ENCODE measurements at places on chromosomes 5 and 9.

DNA sequence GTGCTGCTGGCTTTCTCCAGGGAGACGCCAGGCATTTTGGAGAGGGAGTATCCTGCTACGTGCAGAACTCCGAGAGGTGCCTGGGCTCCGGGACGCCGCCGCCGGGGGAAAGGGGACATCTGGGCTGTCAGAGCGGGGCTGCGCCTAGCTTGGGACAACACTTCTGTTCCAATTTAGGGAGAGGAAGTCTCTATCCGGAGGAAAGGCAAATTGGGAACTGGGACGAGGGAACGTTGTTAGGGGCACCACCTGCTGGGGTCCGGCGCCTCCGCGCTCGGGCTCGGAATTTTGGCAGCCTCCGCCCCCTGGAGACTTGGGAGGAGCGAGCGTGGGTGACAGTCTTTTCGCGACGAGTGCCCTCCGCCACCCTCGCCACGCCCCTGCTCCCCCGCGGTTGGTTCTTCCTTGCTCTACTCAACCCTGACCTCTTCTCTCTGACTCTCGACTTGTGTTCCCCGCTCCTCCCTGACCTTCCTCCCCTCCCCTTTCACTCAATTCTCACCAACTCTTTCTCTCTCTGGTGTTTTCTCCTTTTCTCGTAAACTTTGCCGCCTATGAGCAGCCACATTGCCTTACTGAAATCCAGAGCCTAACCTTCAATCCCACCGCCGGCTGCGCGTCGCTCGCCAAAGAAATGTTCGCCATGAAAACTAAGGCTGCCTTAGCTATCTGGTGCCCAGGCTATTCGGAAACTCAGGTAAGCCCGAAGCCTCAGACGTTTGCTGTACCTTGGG is 1.6 kb downstream of the TSLP start:
- no peak for DNase-seq

GRCh38 chr5:106699796-106700195 is 970.9 kb downstream of the EFNA5 start:
- no peak for DNase-seq

DNA sequence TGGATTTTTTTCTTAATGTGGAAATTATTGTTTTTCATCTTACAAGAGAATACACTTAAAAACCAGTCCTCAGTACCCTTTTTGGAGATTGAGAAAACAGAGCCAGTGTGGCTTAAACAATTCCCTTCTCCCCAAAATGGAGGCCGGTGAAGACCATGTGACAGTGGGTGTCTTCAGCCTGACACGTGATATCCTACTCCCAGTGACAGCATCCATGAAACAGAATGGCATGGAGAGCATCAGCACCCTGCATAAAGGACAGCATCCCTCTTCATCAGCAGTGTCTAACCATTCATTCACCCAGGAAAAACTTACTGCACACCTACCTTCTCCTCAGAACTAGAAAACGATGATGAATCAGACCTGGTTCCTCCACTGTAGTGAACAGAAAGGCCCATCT is 103.4 kb upstream of the RAI14 start:
- DNase-seq = no peak

- DNase-seq = no peak
Measured at GRCh38 chr9:87667164-87667738, 58.7 kb upstream of the CTSL start.

- DNase-seq = no peak
Measured at GRCh38 chr5:107402434-107403227, 268.1 kb downstream of the EFNA5 start.

GRCh38 chr9:650362-650761 is 191.1 kb upstream of the DMRT1 start:
- DNase-seq = no peak

DNA sequence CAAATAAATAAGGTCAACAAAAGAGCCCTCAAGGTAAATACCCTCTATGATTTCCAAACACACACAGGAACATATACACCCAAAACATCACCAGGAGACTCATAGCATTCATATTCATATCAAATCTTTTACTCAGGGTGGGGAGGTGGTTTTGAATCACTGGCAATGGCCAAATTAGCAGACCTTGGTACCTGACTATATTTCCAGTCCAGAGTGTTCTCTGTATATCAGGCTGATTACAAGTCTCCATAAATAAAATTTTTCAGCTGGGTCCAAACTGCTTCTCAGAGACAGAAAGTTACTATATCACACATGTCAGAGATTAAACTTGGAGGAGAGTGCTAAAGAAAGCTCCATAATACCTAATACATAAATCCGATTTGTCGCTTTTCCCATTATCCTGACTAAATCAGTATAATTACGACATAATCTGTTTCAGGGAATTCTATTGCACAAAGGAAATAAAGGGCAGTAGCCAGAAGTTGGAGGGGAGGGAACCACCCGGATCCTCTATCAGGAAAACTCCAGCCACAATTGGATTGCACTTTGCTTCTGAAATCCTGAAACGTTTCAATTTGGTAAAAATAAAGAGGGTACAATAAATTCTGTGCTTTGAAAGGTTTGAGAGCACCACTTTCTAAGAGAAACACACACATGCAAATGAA is 7.0 kb upstream of the GOLGA1 start:
- no peak for DNase-seq

DNA sequence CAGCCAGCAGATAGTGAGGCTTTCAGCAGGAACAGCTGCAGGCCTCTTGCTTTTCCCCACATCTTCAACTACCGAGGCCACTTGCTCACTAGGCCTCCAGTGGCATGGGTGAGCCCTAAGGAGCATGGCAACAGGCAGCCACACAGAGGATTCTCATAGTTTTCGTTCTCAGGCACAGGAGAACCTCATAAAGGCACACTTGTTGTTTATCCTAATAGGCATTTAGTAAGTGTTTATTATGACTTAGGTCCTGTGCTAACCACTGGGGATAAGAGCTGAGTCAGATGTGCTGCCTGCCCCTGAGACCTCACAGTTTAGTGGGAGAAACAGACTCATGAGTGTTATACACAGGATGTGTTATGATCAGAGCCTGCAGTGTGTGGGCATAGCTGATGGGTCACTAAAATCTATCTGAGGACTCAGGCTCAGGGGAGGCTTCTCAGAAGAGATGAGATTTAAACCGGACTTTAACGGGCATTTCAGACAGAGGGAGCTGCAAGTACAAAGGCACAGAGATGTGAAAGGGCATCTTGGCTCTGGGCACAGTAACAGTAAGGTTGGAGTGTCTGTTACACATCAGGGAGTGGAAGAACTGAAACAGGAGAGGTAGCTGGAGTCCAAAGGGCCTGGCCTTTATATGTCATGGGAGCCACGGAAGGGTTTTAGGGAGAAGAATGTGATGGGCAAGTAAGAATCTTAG is 21.0 kb upstream of the HEMGN start:
- no peak for DNase-seq

GRCh38 chr5:140420226-140420570 is 18.6 kb downstream of the ANKHD1 start:
- DNase-seq = no peak

DNA sequence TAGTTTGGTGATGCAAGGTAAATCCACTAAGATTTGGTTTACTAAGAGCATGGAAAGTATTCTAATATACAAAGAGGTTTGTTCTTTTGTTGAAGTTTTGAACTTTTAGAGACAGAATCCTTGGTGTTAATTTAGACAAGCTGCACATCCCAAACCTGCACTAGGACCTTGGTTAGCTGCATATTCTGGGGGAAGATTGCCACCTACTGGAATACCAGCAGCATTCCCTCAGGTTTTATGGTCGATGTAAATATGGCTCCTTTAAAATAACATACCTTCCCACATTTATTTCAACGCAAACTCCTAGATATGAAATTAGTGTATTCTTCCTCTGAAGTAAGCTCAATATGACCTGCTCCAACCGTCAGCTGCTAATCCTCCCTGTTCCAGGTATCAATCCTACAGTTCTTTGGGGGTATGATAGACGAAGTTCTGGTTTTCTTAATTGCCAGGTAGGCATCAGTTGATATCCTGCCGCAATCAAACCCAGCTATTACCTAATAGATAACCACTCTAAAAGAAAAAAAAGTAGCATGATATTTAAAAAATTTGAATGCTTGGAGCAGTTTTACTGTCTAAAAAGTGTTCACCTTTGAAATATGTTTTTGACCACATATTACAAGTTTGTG is 624.1 kb downstream of the ISL1 start:
- peak; percentile 6 for DNase-seq

GRCh38 chr5:10301842-10302610 is 5.7 kb downstream of the CMBL start:
- no peak for DNase-seq

- DNase-seq = no peak
Measured at GRCh38 chr5:152462021-152462721, 57.1 kb upstream of the NMUR2 start.

GRCh38 chr9:130995086-130996011 is 13.6 kb upstream of the LAMC3 start:
- no peak for DNase-seq

DNA sequence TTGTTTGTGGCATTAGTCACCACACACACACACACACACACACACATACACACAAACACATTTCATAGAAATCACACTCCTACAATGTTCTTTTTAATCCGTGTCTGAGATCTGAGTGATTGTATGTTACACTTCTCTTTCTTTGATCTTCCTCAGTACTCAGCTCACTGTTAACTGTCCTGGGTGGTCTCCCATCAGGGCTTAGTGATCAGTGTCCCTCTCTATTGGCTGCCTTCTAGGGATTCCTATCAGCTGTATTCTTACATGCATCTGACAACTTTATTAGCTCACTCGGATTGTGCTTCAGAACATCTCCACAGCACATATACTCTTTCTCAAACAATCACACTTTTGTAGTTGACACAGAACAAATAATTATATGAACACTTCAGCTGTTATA is 170.2 kb upstream of the POU5F2 start:
- no peak for DNase-seq

DNA sequence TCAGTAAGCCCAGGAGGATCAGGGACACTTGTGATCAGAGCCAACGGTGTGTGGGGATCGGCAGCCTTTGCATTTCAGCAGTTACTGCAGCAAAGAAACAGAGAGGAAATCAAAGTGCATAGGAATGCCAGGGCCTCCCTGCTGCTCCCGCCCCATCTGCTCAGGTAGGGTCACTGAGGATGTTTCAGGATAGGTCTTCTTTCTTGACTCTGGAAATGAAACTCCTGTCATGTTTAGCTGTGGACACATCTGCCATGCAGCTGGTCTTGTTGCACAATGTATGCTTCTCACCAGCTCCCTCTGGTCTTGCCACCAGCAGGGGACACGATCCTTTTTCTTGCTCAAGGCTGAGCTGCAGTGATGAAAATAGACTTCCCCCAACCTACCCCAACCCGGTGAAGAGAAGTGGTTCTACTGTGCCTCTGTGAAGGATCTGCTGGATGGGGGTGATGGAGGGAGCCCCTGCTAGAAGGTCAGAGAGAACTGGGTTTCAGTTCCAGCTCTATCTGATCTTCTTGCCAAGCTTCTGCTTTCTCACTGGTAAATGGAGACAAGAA is 185.2 kb upstream of the KLF4 start:
- no peak for DNase-seq

All from left renal pelvis (tissue), 4 donors.